Activated naive CD4-positive, alpha-beta T cell treated with anti-CD3 and anti-CD28 coated beads for 36 hours (primary cell): ENCODE measurements at places on chromosomes 13 and 19.

DNA sequence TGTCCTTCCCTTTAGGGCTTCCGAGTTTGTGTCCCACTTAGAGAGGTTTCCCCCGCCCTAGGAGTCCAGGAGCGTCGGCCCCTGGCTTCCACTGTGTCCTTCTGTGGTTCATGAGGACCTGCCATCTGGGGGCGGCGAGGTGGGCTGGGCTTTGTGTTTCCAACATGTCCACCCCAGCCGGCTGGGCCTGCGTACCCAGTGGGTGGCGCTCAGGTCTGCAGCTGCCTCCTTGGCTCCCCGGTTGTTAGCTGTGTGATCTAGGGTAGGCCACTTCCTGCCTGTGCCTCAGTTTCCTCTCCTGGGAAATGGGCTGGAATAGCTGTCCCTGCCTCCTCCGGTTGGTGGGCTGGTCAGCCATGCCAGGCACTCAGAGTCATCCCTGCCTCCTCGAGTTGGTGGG is 28.4 kb downstream of the KDM4B start:
- DNase-seq, result no peak
- no peaks in the 10 kb centered on the region for H3K27me3 ChIP-seq
- peaks cover 6% of the 10 kb centered on the region for H3K4me1 ChIP-seq
- no peak overlapping the region for H3K27ac ChIP-seq
- no peak overlapping the region for H3K4me3 ChIP-seq

- DNase-seq, result no peak
- no peaks in the 10 kb centered on the region for H3K27me3 ChIP-seq
- no peak overlapping the region for H3K27ac ChIP-seq
- H3K4me1 ChIP-seq, result no peaks in the 10 kb centered on the region
These were observed 2695.8 kb downstream of the PCDH9 start for GRCh38 chr13:64534302-64534701.

DNA sequence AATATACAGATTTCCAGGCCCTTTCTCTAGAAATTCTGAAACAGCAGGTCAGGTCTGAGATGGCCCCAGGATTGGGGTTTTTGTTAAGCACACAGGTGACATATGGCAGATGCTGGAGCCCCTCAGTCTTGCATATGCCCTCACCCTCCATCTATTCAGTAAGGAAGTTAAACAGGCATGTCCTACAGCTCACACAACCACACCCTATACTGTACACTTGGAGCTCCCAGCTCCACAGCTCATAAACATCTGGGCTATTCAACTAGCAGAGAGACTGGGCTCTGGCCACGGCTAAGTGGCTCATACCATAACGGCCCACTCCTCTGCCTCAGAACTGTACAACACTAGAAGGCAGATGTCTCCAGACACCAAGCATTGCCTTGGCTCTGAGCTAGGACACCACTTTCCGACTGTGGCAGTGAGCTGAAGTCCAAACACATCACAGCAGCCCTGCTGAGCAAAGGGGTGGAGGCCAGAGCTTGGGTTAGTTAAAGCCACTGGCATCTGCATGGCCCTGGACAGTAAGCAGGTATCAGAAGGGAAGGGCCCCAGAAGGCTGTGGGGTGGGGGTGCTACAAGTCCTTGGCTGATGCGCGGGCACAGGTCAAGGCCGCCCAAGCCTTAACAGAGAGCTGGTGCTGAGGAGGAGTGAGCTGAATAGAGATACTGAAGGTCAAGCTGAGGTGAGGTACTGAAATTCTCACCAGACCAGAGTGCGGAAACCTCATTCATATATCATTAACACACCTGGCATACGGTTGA is 79.1 kb downstream of the ABCC4 start:
- no peaks in the 10 kb centered on the region for H3K27me3 ChIP-seq
- no peak for DNase-seq
- peaks cover 6% of the 10 kb centered on the region for H3K4me1 ChIP-seq

DNA sequence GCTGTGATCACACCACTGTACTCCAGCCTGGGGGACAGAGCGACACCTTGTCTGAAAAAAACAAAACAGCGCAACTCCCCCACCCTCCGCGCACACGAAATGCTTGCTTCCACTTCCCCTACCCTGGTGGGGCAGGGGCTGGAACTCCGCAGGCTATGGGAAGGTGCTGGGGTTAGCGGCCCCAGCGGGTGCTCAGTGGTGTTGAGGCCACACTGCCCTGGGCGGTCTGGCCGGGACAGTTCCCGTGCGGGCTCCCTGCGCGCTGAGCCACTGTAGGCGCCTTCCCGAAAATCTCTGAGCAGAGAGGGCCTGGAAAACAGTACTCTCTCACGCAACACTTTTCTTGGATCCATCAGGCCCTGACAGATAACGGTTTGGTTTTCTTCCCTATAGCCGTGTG is 1.1 kb upstream of the WTIP start:
- H3K36me3 ChIP-seq, result no peaks in the 10 kb centered on the region
- H3K27me3 ChIP-seq, result peaks cover 38% of the 10 kb centered on the region
- DNase-seq, result no peak
- H3K4me3 ChIP-seq, result no peak overlapping the region
- no peak overlapping the region for H3K27ac ChIP-seq
- peaks cover 9% of the 10 kb centered on the region for H3K4me1 ChIP-seq

DNA sequence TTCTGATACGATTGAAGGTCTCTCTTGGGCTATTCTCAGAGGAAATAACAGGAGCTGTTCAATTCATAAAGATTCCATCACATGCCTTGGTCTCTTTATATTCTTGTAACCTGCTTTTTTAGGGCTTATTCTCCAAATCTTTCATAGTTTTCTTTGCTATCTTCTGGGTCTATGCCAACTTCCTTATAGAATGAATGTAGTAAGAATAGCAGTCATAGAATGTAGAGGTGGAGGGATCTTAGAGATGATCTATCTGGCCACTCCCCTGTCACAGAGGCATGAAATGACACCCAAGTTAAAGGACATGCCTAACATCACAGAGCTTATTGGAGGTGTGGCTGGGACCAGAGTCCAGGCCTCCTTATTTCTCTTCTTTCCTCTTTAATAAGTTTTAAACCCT is 13.2 kb downstream of the LCP1 start:
- peaks cover 95% of the 10 kb centered on the region for H3K4me1 ChIP-seq
- peaks cover 48% of the 10 kb centered on the region for H3K36me3 ChIP-seq
- peak overlapping the region; percentile 67 for H3K4me3 ChIP-seq
- DNase-seq, result no peak
- no peaks in the 10 kb centered on the region for H3K27me3 ChIP-seq
- peak overlapping the region; percentile 94 for H3K27ac ChIP-seq

- H3K36me3 ChIP-seq, result no peaks in the 10 kb centered on the region
- H3K4me3 ChIP-seq, result no peak overlapping the region
- peaks cover 2% of the 10 kb centered on the region for H3K4me1 ChIP-seq
- H3K27ac ChIP-seq, result no peak overlapping the region
These were observed 17.8 kb downstream of the NFILZ start for GRCh38 chr19:8648240-8648639.

GRCh38 chr19:15733895-15734294 is 3.9 kb upstream of the OR10H3 start:
- no peak for DNase-seq
- no peaks in the 10 kb centered on the region for H3K36me3 ChIP-seq
- H3K4me1 ChIP-seq, result no peaks in the 10 kb centered on the region
- H3K27me3 ChIP-seq, result no peaks in the 10 kb centered on the region
- H3K4me3 ChIP-seq, result no peak overlapping the region
- no peak overlapping the region for H3K27ac ChIP-seq

DNA sequence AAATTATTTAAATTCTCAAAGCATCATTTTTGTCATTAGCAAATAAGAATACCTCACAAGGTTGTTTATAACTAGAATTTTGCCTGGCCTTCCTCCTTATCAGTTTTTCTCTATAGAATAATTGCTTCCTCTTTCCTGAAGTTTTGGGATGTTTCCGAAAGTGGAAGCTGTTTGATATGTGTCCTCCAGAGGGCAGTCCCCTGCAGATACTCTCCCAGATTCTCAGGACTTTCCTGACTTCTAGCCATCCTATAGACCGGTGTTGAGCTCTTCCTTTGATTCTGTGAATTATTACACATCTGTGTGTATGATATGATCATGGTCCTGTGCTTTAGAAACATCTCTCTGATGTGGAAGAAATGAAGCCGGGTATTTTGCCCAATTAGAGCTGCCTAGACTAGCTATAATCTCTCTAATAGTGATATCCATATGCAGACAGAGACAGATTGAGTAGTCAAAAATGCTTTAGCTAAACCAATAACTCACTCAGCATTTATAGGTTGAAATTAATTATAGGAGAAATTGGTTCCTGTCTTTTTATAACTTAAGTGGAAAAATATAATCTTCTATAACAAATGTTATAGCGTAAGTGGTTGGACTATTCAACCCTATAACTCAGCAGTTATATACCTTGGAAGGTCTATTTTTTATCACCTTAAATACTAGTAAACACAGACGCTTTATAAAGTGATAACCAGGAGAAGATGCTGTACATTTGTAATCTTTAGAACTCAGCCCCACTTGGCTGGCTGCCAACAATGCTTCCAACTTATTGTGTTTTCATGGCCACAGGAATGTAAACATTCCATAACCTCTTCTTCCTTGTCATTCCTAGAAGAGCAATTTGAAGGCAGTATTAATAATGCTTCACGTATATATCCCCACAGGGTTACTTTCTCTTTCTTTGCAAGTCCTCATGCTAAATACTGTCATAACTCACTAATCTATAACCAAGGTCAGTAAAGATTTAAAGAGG is 201.0 kb upstream of the RXFP2 start:
- no peak overlapping the region for H3K4me3 ChIP-seq
- no peaks in the 10 kb centered on the region for H3K36me3 ChIP-seq
- H3K27ac ChIP-seq, result no peak overlapping the region
- no peak for DNase-seq
- H3K27me3 ChIP-seq, result peaks cover 11% of the 10 kb centered on the region

DNA sequence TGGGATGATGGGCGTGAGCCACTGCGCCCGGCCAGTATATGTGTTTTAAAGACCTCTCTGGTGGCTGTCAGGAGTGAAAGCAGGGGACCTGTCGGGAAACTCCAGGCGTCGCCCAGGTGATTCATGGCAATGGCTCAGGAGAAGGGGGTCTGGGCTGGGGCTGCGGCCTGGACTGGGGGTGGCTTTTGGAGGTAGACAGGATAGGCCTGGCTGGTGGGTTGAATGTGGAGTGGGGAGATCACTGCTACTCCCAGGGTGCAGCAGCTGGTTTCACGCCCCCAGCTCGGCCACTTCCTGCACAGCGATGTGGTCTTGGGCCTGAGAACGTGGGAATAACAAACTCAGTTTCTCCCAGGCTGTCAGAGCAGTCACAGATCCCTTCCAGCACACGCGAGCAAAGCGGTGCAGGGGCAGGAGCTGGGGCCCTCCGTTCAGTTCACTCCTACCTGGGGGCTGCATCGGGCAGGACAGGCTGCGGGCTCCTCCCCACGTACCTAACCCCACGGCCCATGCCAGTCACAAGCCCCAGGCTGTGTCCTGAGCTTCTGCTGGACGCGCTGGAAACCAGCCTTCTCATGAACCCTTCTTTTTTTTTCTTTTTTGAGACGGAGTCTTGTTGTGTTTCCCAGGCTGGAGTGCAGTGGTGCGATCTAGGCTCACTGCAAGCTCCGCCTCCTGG is 18.9 kb downstream of the KDM4B start:
- H3K27ac ChIP-seq, result no peak overlapping the region
- peaks cover 11% of the 10 kb centered on the region for H3K36me3 ChIP-seq
- H3K27me3 ChIP-seq, result no peaks in the 10 kb centered on the region
- no peak for DNase-seq
- no peak overlapping the region for H3K4me3 ChIP-seq
- no peaks in the 10 kb centered on the region for H3K4me1 ChIP-seq

DNA sequence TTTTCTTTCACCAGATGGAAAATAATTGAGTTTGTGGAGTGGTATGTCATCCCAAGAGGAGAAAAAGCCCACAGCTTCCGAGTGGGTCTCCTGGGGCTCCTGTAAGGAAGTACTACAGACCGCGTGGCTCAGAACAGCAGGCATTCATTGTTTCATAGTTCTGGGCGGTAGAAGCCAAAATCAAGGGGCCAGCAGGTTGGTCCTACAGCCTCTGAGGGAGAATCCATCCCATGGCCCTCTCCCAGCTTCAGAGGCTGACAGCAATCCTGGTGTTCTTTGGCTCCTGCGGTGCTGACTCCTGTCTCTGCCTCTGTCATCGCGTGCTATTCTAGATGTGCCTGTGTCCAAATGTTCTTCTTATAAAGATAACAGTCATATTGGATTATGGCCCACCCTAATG is 362.6 kb downstream of the FGF14 start:
- no peak for DNase-seq
- no peak overlapping the region for H3K4me3 ChIP-seq

- DNase-seq, result no peak
- H3K27ac ChIP-seq, result no peak overlapping the region
- H3K4me3 ChIP-seq, result no peak overlapping the region
- H3K36me3 ChIP-seq, result peaks cover 59% of the 10 kb centered on the region
These were observed 13.9 kb downstream of the TFDP1 start for GRCh38 chr13:113598481-113598880.

- peaks cover 10% of the 10 kb centered on the region for H3K4me1 ChIP-seq
- no peak for DNase-seq
- H3K27me3 ChIP-seq, result peaks cover 23% of the 10 kb centered on the region
- no peak overlapping the region for H3K27ac ChIP-seq
These were observed 1.6 kb downstream of the SIX5 start for GRCh38 chr19:45767410-45767880.

DNA sequence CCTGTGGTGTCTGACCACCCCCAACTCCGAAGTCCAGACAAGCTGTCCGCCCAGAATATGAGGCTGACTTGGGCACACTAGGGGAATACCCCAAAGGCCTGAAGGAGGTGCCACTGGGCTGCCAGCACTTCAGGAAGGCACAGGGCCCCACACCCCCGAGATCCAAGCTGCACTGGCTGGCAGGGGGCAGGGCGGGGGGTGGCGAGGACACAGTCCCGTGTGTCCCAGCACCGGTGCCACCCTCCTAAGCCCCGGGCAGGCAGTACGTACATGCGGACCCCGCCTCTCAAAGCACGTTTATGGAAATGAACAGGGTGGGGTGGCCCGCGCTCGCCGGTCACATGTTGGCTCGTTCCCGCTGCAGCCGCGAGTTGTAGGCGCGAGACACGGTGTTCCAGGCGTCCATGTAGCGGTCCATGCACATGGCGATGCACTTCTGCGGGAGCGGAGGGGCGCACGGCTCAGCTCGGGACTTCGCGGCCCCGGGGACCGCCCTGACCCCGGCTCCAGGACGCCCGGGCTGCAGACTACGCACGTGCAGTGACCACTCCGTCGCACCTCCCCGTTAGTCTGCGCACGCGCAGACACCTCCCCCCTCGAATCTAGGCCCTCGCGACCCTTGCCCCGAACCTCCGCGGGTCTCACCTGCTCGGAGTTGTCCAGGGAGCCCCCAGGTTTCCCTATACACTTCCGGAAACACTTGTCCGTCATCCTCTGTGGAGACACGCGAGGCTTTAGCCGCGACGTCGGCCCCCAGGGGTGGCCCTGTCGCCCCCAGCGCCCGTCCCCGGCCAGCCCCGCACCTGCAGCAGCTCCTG is 566 bp downstream of the TIMM13 start:
- H3K36me3 ChIP-seq, result peaks cover 14% of the 10 kb centered on the region
- peak overlapping the region; percentile 96 for H3K27ac ChIP-seq
- H3K4me1 ChIP-seq, result peaks cover 13% of the 10 kb centered on the region
- DNase-seq, result peak; percentile 26
- no peaks in the 10 kb centered on the region for H3K27me3 ChIP-seq

GRCh38 chr19:610801-611480 is 21.3 kb downstream of the HCN2 start:
- DNase-seq, result peak; percentile 73
- peak overlapping the region; percentile 82 for H3K4me3 ChIP-seq
- H3K27me3 ChIP-seq, result no peaks in the 10 kb centered on the region
- H3K36me3 ChIP-seq, result peaks cover 10% of the 10 kb centered on the region

- H3K4me1 ChIP-seq, result peaks cover 3% of the 10 kb centered on the region
- H3K36me3 ChIP-seq, result peaks cover 2% of the 10 kb centered on the region
- no peak overlapping the region for H3K4me3 ChIP-seq
- no peak for DNase-seq
- H3K27ac ChIP-seq, result no peak overlapping the region
These were observed 9.1 kb downstream of the GRIN3B start for GRCh38 chr19:1009041-1009980.
